ENCODE measurements at places on chromosomes 5 and 9. TPM values are rescaled to one million over a fixed set of nuclear protein-coding genes. Genes with fewer than 3 reads are reported as not detected.

Gene BHMT2
- not detected for total RNA-seq

Gene NIM1K
- 0.23 TPM for total RNA-seq

DNA sequence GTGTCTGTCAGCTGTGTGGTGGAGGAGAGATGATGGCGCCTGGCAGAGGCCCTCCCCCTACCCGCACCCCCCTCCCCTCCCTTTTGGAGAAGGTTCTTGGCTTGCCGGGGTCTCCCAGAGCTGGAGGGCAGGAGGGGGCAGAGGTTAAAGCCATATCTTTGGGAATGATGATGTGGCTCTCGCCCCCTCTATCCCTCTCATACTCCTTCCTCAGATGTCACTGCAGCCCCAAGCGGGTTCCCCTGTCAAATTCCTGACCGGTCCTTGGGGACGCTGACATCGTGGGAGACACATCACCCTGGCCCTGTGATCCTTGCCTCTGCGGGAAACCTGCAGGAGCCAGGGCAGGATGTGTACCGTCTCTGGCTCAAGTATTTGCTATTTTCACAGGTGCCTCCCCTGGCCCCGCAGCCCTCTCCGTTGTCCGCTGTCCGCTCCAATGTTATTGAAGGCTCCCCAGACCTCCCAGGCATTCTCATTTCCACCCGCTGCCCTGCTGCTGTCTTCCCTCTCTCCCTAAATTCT is 109.5 kb downstream of the FOXD1 start:
- no peak for DNase-seq

Gene ODF2
- total RNA-seq: 85.2 TPM

GRCh38 chr9:100190339-100190738 is 91.3 kb downstream of the INVS start:
- no peak for DNase-seq

DNA sequence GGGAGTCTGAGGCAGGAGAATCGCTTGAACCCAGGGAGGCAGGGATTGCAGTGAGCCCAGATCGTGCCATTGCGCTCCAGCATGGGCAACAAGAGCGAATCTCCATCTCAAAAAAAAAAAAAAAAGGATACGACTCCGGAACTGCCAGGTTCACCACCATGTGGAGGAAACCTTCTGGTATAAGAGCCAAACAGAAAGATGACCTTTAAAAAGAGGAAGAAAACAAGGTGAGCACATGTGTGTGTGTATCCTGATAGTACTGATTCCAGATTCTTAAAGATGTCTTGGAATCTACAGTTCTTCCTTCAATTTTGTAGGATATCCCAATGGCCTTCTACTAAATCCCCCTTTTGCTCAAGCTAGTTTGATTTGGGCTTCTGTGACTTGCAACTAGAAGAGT is 33.7 kb downstream of the FBXO10 start:
- DNase-seq: no peak

DNA sequence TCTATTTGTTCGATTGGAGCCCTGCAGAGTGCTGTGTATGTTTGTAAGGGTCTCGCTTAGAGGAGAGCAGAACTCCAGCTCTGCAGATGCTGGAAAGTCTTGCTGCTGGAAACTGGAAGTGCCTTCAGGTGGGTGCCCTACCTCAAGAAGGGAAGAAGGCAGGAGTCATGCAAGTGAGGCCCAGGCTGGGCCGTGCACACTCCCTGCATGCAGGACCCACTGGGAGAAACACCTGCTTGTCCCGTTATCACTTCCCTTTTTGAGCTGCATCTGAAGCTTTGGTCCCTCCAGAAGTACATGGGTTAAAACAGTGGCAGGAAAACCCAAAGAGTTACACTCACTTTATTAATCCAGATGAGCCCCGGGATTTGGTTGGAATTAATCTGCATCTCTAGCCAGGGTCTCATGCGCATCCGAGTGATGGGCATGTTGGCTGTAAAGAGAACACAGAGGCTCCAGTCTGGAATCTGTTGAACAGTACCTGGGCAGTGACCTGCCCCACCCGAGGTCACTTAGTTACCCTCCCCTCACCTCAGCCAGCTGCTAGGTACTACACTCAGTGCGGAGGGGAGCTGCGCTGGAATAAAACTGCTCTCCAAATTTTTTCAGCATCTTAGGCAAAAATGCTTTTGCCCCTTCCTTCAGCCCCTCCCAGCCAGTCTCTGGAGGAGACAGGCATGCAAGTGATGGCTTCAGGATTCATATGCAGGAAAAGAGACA is 1.4 kb downstream of the IRF1 start:
- no peak for DNase-seq

GRCh38 chr9:109781541-109782197 is 1.7 kb downstream of the PALM2AKAP2 start:
- no peak for DNase-seq
